ENCODE measurements at places on chromosomes 16 and 17.

DNA sequence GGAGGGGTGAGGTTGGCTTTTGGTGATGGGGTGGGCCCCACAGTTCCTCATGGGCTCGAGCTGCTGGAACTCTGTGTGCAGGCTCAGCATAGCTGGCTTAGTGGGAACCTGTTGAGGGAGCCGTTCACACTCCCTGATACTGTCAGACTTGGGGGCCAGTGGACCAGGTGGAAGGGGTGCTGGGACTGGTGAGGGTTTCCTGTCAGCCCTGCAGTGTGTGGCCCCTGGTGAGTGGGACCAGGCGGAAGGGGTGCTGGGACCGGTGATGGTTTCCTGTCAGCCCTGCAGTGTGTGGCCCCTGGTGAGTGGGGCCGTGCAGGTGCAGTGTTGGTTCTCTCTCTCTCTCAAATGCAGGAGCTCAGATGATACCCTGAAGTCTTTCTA, 45.1 kb upstream of the ZNF750 start:
- no peak for DNase-seq

GRCh38 chr17:78933025-78933958, 8.1 kb upstream of the TIMP2 start:
- no peak for DNase-seq

DNA sequence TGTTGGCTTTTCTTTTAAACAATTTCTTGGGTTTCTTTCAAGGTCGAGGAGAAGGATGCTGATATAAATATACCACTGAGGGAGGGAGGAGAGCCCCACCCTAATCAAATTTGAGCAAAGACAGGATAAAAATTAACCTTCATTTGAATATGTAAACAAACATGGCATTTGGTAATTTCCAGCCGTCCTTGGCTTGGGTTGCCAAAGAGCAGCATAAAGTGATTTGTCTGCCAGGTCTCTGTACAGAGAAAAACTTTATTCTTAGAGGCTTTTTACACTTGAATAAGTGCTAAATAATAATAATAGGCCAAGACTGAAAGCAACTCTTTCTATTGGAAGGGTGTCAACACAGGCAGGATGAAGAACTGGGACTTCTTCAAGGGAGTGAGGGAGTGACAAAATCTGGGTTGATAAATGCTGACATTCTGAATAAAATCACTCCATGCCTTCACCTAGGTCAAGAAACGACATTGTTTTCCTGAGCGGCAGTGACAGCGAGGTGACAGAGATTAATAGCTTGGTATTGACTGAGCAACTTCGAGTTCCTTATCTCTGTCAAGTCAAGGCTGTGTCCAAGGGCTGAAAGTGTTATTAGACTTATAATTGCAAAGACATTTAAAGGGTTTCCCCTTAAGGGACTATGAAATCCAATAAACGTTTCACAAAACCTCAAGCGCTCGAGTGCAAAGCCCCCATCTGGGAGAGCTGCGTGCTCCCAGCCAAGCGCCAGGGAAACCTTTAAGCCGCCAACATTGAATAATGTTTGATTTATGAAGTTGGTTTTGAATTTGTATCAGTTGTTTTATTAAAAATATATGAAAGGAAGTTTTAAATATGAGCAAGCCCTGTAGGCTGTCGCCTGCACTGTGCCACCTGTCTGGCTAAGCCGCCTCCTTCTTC, 269.5 kb upstream of the N4BP1 start:
- DNase-seq, result no peak

GRCh38 chr16:53932975-53933374, 229.0 kb downstream of the FTO start:
- DNase-seq, result no peak

GRCh38 chr16:56649820-56650219, 1.9 kb upstream of the MT1B start:
- no peak for DNase-seq

DNA sequence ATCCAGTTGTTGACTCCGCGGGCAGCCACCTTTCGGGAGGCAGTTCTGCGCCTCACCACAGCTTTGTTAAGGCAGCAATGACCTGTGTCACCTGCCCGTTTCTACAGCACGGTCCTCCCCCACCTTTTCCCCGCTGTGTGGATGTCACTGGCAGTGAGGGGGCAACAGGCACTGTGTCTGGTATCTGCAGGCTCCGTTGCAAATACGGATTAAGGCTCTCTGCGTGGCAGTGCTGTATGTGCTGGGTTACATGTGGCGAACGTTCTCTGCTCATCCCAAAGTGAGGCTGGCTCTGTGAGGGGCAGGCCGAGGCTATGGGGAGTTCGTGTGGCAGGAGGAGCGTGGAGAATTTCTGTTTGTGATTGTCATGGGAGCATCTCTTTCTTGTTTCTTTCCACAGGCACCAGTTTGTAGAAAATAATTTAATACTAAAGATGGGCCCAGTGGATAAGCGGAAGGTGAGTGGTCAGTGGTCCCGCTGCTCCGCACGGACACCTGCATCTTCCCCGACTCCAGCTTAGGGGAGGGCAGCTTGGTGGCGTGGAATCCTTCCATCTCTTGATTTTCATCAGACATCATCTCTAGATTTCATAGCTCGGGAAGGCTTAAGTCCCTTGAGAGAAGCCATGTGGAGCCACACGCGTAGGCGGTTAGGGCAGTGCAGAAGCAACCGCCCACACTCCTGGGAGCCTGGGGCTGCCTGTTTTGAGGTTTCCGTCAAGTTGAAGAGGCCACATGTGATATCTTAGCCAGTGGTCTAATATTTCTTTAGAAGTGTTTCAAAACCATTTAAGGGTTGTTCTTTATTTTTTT, 57.8 kb downstream of the PDPK1 start:
- DNase-seq, result no peak

DNA sequence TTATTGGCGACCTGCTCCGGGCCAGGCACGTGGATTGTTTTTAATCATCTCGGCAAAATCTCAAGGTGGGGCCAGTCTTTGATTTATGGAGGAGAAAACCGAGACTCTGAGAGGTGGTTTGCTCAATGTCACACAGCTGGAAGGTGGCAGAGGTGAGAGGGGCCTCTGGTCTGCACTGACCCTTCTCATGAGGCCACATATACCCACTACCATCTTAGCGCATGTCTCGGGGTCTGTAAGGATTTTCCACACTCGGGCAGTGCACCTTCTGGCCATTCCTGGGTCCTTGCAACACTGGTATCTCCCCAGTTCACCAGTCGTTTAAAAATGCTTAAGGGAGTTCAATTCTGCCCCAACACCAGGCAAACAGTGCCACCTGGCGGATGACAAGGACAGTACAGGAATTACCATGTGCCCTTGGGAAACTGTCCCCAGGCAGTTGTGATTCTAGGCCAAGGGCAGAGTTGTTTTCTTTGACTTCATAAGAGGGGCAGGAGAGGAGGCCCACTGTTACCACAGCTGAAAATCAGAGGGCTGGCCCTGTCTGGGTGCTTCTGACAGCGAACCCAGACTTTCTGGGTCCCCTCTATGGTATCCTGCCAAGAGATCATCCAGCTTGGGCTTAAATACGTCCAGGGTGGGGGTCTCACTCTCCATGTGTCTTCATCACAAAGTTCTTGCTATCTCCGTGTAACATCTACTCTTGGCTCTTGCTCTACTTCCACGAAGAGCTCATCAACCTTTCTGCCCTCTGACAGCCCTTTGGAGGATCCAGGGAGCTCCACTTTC, 39.4 kb upstream of the RAI1 start:
- peak; percentile 70 for DNase-seq

- DNase-seq, result no peak
These were observed 12.1 kb downstream of the DUS2 start for GRCh38 chr16:68035227-68035626.

GRCh38 chr16:86783636-86784626, 205.6 kb downstream of the FOXL1 start:
- DNase-seq, result no peak

- no peak for DNase-seq
These were observed 30.4 kb upstream of the SBK1 start for GRCh38 chr16:28261942-28262341.
